CD4-positive, alpha-beta T cell treated with Interleukin-17A for 4 hours (primary cell): ENCODE measurements at places on chromosomes 5 and 9.

GRCh38 chr9:110876929-110877328, 161.3 kb downstream of the LPAR1 start:
- DNase-seq: no peak

DNA sequence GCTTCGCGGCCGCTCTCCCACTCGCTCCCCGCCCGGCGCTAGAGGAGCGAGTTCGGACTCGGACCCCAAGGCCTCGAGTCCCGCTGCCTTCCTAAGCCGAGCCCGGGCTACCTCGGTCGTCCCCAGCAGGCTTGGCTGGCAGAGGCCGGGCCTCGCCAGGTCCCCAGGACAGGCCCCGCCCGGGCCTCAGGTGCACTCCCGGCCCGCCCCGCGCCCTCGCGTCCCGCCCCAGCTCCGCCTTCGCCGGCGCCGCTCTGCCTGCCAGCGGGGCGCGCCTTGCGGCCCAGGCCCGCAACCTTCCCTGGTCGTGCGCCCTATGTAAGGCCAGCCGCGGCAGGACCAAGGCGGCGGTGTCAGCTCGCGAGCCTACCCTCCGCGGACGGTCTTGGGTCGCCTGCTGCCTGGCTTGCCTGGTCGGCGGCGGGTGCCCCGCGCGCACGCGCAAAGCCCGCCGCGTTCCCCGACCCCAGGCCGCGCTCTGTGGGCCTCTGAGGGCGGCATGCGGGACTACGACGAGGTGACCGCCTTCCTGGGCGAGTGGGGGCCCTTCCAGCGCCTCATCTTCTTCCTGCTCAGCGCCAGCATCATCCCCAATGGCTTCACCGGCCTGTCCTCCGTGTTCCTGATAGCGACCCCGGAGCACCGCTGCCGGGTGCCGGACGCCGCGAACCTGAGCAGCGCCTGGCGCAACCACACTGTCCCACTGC, at the start of gene SLC22A5:
Gene SLC22A5, plus strand, starts transcription at position 237 of the 707 bp plus-strand sequence. Its CDS starts 263 bp downstream, at position 500.
- peak; percentile 80 for DNase-seq

GRCh38 chr9:132383462-132383883, 23.2 kb downstream of the TTF1 start:
- DNase-seq: no peak

DNA sequence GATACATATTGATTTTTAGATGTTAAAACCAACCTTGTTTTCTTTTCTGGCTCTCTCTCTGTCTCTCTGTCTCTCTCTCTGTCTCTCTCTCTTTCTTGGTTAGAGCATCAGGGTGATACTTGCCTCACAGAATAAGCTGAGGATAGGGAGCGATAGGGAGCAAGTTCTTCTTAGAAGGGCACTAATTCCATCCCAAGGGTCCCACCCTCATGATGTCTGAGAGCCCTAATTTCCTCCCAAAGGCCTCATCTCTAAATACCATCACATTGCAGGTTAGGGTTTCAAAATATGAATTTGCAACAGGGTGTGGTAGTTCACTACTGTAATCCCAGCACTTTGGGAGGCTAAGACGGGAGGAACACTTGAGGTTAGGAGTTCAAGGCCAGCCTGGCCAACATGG, 4.8 kb upstream of the KIF3A start:
- DNase-seq: no peak

GRCh38 chr5:169149317-169149716, 151.6 kb downstream of the SLIT3 start:
- DNase-seq: no peak

DNA sequence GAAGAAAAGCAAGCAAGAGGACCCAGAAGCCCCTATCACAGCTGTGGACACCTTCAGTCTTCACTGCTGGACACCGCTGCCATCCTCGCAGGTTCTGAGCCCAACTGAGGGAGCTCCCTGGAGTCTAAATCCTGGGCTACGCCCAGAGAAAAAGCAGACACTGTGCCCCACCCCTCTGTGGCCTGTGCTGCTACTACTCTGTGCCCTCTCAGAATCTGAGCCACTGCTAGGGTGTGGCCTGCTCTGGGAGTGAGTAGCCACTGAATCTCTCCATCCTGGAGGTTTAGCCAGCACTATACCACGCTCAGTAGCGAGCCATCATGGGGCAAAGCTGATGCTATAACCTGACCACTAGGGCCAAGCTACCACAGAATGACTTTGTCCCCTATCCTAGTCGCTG, 338.2 kb downstream of the NPR3 start:
- DNase-seq: no peak

GRCh38 chr9:34664281-34665066, 2.0 kb upstream of the CCL27 start:
- DNase-seq: peak; percentile 81

GRCh38 chr9:98501819-98502218, 206.9 kb downstream of the GABBR2 start:
- no peak for DNase-seq

GRCh38 chr5:74185599-74185998, 454.9 kb downstream of the ENC1 start:
- DNase-seq: no peak

DNA sequence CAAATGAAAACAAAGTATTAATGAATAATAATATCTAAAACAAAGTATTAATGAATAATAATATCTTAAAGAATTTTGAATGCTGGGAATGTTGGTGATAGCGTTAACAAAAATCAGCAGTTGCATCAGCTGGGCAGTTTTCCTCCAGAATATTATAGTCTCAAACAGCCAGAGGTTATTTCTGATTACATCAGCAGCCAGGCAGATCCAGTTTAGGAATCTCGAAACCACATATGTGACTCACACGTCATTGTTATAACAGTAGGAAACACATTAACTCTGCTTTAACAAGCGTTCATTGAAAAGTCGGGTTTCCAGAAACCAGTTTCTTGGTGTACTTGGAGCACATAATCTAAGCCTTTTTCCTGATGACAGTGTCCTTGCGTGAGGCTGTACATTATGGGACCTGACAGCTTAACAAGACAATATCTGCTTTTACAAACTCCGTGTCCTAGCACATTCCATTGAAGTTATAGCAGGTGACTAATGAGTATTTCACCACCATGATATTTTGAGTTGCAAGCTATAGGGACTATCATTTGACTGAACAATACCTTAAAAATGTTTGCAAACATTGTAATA, 559.5 kb upstream of the KLF4 start:
- no peak for DNase-seq

DNA sequence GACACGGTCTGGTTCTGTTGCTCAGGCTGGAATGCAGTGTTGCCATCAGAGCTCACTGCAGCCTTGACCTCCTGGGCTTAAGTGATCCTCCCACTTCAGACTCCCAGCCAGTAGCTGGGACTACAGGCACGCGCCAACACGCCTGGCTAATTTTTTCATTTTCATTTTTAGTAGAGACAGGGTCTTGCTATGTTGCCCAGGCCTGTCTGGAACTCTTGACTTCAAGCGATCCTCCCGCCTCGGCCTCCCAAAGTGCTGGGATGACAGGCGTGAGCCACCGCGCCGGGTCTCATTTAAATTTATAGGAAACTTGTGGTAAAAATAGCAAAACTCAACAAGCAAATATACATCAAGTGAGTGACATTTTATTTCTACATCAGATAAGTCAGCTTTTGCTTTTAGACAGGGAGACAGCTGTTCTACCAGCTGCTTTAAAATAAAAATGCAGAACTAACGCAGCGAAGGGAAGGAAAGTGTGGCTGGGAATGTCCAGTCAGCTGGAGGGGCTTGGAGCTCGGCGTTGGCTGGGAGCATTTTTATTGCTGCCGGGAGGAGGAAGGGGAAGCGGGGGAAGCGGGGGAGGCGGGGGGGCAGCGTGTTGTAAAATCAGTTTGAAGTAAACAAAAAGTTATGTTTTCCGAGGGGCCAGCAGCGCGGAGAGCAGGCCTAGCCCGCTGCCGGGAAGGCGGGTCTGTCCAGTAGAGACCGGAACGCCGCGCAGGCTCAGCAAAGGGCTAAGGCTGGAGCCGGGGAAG, 707 bp upstream of the ZFYVE16 start:
- DNase-seq: peak; percentile 16

DNA sequence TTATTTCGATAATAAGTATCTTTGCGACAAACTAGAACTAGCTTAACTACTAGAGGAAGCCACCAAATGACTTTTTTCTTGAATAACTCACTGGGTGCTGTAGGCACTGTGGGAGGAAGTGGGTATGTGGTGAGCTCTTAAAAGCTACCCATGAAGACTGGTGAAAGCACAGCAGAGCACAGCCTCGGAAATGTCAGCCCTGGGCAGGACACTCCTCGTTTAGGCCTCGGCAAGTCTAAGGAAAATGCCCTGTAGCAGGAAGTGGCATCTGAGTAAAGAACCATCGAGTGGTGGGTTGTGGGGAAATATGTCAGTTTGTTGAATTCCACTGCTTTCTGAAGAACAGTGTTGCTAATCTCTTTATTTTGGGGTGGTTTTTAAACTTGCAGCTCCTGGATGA, 44.0 kb upstream of the NCS1 start:
- peak; percentile 84 for DNase-seq

GRCh38 chr5:151327585-151327984, 19.8 kb downstream of the SLC36A2 start:
- DNase-seq: no peak

DNA sequence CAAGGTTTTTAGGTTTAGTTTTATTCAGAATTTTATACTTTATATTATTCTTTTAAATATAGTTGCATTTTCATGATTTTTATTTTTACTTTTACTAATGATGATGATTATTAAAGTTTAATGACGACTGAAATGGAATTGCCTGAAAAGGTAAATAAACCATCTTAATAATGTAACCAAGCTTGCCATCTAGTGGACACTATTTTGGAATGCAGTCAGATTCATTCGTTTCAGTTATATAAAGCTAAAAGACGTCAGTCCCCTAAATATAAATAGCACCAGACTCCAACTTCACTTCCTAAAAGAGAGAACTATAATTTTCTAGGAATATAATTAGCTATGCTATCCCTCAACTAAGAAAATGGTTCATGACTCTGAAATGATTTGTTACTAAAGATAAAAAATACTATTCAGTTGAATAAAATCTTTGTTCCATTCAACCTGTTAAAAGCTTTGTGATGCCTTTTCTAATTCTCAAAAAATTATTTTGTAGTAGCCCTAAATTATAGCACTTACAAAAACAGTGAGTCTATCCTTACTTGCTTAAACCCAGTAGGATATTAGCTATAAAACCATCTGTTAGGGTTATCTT, 19.9 kb downstream of the ABITRAM start:
- DNase-seq: no peak

DNA sequence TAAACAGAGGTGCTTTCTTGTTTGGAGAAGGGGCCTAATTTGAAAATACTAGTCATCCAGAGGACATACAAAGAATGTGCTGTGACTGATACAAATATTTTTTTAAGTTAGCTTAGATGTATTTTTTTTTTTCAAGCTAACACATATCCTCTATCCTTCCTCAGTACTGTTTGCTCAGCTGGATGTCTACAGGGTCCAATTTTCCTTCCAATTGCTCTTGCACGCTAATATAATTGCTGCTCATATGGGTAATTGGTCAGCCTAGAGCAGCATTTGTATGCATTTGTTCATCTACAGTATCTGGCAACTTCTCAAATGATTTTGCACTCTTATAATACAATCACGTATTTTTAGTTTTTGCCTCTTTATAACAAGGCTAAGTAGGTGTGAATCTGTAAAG, 84.7 kb downstream of the ZDHHC21 start:
- DNase-seq: no peak

DNA sequence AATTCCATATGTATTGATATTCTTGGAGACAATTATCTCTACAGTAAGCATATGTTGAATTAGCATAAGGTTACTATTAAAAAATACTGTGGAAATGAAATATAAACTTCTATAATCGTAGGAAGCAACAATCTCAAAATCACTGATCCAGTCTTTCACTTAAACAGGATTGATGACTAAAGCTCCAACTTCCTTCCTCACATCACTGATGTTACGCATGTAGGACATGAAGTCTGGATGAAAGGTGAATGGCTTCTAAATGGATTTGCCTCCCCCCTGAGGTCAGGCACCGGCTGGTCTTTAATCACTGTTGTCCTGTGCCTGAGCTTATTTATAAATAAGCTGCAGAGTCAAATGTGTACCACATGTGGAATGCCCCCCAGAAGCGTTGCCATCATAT, 157.1 kb upstream of the NFIB start:
- no peak for DNase-seq
